NCI-H1417 (cell line): ENCODE measurements at places on chromosomes 6 and 20.

GRCh38 chr20:40111282-40111681 lies 577.8 kb downstream of the MAFB start:
- DNase-seq, result no peak

- no peak for DNase-seq
These were observed 40.2 kb upstream of the CRISP1 start for GRCh38 chr6:49906526-49906925.

- peak; percentile 64 for DNase-seq
These were observed 152.3 kb downstream of the ZDHHC14 start for GRCh38 chr6:157533048-157533871.

DNA sequence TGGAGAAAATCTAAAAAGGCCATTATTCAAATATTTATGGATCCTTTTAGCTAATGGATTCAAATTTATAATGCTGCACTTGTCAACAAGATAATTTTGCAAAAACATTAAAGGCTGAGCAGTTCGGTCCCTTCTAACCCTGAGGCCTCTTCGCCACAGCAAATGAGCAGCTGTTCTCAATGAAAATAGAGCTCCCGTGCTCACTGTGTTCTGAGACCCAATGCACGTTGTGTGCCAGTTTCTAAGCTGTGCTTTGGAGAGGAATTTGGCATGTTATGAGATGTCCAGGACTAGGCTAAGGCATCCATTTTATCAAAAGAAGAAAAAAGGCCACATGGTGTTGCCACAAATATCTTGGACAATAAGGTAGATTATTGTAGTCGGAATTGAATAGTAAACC lies 220.1 kb upstream of the TSHZ2 start:
- DNase-seq, result no peak

- no peak for DNase-seq
These were observed 125.9 kb upstream of the PRSS16 start for GRCh38 chr6:27121640-27122039.

DNA sequence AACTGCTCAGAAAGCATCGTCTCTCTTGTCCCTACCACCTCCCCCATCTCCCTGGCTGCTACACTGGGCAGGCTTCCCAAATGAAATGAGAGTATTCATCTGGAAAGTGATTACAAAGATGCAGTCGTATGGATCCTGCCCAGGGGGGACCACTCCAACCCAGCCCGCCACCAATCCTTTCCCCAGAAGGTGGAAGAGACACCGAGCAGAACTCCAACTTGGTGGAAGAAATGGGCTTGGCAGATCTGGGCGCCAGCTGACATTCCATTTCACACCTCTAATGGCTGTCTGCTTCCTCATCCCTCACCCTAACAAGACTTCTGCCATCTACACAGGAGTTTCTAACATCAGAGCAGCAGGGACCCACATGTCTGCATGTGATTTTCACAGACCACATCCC lies 12.7 kb downstream of the PKHD1 start:
- no peak for DNase-seq

DNA sequence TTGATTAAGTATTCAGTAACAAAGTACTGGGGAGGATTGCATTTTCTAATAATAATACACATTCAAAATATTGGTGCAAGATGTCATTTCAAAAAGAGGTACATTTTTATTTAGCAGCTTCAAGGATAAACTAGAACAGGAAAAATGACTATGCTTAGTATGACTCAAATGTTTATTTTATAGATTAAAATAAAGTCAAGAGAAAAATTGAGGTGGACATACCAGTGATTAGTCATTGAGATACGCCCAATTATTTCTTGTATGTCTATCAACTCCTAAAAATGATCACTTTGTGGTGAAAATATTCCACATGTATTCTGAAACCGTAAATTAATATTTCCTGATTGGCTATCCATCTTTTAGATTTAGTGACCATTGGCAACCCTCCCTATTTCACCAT lies 96.7 kb downstream of the PHF3 start:
- DNase-seq, result no peak

GRCh38 chr6:9405369-9405768 lies 970.0 kb upstream of the SLC35B3 start:
- DNase-seq, result no peak

GRCh38 chr6:41531591-41532582 lies 14.3 kb upstream of the FOXP4 start:
- DNase-seq, result peak; percentile 86

GRCh38 chr20:35264755-35265154 lies 13.2 kb downstream of the MMP24OS start:
- DNase-seq, result no peak

- no peak for DNase-seq
These were observed 7.9 kb upstream of the BLCAP start for GRCh38 chr20:37535443-37536132.

DNA sequence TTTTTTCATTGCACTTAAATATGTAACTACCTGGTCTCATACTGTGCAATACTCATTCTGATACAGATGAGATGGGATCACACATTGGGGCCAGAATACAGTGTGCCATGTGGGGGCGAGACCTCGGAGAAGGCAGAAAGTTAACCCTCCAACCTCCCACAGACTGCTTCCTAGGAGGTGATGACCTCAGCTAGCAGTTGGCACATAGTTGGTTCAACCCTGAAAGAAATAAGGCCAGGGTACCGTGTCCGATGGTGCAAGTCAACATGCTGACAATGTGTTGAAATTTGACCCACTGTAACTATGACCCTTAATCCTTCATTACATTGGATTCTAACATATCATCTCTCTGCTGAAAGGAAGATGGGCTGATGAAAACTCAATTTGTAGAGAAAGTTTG lies 61.9 kb downstream of the GJA10 start:
- DNase-seq, result no peak

GRCh38 chr6:168047841-168048723 lies 30.9 kb downstream of the FRMD1 start:
- no peak for DNase-seq

DNA sequence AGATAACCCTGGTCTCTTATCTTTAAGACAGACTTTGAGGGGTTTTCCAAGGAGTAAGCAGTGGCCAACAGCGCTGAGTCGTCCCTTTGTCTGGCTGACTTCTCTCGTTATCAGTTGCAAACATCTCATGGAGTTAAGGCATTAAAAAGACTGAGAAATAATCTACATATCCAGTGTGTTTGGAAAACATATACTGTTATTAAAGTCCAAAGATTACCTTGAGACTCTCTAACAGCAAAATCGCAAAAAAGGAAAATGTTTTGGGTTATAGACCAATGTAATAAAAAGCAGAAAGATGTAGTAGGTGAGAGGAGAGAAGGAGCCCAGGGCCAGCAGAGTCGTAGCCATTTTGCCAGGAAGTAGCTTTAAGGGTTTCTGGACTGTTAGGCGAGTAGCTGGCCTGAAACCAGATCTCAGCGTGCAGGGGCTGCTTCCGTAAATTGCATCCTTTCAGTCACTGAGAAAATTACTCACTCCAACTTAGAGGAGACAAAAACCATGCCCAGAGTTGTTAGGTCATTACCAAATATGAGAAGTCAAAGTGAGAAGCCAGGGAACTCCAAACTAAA lies 24.6 kb downstream of the MYLK4 start:
- DNase-seq, result no peak

DNA sequence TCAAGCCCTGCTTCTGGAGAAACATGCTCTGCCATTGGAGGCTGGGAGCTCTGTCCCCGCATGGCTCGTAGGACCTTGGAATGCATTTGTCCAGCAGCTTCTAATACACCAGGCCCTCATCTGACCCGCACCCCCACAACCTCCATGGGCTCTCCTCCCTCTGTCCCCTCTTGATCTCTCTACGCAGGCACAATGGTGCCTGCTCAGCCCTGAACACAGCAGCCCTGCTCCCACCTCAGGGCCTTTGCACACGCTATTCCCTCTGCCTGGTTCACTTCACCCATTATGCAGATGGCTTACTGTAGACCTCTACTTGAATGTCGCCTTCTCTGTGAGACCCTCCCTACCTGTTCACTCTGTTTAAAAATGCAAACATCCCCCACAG lies 27.0 kb upstream of the PTGIS start:
- no peak for DNase-seq

DNA sequence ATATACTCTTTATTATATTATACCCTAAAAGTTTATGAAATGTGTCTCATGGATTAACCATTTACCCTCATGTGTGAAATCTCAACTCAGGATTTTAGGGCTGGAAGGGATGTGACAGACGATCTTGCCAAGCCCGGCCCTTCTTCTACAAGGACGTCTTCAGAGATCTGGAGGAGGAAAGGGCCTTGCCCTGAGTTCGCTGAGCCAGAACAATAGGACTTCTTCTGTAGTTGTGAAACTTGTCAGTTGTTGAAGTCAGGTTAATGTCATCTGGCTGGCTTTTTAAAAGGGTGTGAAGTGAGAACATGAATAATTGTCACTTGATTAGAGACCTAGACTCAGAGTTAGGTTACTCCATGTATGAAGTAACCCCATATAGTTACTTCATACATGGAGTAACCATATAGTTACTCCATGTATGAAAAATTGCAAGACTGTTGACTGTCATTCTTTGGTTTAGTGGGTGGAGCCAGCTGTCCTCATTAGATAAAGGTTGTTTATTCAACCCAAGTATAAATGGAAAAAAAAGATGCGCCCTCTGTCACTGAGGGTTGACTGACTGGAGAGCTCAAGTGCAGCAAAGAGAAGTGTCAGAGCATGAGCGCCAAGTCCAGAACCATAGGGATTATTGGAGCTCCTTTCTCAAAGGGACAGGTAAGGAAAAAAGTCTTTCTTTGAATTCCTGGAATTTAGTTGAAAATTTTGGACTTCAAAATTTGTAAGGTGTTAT lies at the start of gene ARG1:
ARG1 (plus strand) TSS at position 541 of the 730 bp plus-strand sequence; CDS start at position 598, 57 bp downstream.
- DNase-seq, result no peak

DNA sequence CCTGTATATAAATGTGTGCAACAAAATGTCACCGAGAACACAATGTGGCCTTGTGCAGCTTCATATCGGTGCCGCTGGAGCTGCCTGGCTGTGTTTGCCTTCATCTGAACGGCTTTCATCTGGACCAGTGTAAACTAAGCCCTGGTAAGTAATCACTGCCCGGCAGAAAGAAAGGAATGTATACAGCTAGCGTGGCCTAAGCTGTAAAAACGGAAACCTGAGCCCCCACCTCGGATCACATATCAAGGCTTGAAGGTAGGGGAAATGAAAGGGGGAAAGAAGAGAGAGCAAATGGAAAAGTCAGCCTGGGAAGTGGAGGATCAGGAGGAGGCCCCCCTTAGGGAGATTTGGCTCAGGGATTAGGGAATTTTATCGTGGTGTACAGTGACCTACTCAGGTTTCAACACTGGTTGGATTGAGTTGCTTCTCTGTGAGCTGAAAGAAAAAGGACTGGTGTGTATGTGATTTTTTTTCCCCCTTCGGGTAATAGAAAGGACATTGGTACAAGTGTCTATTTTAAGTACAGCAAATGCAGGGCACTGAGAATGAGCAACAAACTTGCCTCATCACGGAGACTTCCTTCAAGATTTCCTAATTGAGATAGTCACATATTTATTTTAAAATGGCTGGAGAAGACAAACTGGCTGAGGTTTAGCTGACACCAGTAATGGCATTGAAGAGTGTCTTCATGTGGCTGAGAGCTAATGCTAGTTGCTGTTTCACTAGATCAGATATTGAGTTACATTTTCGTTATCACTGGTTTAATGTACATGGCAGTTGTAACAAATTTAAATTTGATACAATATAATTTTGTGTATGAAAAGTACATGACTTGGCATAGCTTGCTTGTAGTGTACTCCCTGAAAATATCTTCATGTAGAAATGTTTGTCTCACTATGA lies 3.5 kb downstream of the SOBP start:
- peak; percentile 45 for DNase-seq

DNA sequence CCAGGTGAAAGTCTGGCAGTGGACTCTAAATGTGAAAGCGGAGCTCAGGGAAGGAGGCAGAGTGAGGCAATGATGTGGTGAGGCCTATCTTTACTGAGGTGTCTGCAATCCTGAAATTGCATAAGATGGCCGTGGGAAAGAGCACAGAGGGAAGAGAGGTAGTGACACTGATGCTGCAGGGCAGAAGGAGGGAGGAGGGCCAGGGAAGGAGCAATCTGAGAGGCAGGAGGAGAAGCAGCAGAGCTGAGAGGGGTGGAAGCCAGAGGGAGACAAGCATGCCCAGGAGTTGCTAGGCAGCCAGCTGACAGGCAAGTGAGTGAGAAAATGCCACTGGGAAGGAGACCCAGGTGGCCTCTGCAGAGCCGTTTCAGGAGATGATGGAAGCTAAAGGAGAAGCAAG lies 97.4 kb upstream of the CNR1 start:
- DNase-seq, result no peak

- no peak for DNase-seq
These were observed 32.7 kb upstream of the SULF2 start for GRCh38 chr20:47818016-47818415.

GRCh38 chr6:140318408-140318807 lies 944.0 kb upstream of the CITED2 start:
- DNase-seq, result no peak

GRCh38 chr6:116127771-116128493 lies 2.0 kb upstream of the COL10A1 start:
- DNase-seq, result no peak

DNA sequence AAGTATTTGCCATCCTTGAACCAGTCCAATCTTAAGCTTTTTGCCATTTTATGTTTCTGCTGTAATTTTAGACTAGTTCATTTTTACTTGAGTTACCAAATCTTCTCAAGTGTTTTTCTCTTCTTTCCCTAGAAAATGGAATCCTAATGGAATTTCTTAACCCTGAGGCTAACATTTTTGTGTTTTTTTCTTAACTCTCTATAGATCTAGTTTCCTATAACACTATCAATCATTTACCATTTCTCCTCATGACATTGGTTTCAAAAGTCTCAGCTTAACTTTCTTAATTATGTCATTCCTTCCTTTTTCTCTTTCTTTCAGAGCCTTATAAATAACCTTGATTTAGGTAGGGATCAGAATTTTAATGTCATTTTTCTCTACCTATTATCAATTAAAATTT lies 54.8 kb downstream of the SENP6 start:
- DNase-seq, result no peak

DNA sequence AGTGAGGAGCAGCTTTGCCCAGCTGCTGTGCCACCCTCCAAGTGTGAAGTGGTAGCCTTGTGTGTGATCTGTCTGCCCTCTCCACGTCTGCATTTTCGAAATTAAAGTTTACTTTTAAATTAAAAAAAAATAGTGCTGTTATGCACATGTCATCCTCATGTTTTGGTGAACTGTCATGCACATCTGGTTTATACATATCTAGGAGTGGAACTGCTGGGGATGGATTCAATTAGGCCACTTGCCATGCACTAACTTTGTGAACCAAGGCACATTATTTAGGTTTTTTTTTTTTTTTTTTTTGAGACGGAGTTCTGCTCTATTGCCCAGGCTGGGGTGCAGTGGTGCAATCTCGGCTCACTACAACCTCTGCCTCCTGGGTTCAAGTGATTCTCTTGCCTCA lies 3.6 kb downstream of the GTSF1L start:
- no peak for DNase-seq

GRCh38 chr6:163648868-163649267 lies 234.3 kb downstream of the QKI start:
- no peak for DNase-seq

GRCh38 chr6:105746130-105746505 lies 340.0 kb upstream of the PRDM1 start:
- no peak for DNase-seq

DNA sequence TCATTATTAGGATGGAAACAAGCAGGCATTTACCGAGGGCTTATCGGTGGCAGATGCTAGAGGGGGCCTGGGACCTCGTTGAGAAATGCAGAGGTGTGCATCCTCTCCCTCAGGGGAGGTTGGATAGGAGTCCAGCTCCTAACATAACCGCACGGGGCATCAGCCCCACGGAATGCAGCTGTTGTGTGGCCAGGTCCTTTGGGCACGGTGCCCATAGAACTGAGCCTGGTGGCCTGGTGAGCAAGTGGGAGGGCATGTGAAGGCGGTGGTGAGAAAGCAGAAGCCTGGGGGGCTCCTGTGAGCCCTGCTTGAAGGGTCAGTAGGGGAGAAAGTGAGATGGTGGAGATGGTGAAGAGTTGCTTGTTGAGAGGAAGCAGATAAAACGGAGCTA lies 143.7 kb downstream of the CDH26 start:
- DNase-seq, result peak; percentile 46
